ENCODE measurements at places on chromosomes 4 and X. TPM values are rescaled to one million over a fixed set of nuclear protein-coding genes. Genes with fewer than 3 reads are reported as not detected.

The SPON2 gene
- 3.4 TPM for total RNA-seq

The TNIP3 gene
- total RNA-seq, result 1.4 TPM

The CC2D2A gene
- 19.5 TPM for total RNA-seq

- no peak overlapping the region for H3K27ac ChIP-seq
- no peaks in the 10 kb centered on the region for H3K4me1 ChIP-seq
- DNase-seq, result no peak
- no peaks in the 10 kb centered on the region for H3K36me3 ChIP-seq
- H3K4me3 ChIP-seq, result no peak overlapping the region
- no peaks in the 10 kb centered on the region for H3K27me3 ChIP-seq
Observed at GRCh38 chrX:143466130-143466529, 51.1 kb downstream of the SPANXN3 start.

DNA sequence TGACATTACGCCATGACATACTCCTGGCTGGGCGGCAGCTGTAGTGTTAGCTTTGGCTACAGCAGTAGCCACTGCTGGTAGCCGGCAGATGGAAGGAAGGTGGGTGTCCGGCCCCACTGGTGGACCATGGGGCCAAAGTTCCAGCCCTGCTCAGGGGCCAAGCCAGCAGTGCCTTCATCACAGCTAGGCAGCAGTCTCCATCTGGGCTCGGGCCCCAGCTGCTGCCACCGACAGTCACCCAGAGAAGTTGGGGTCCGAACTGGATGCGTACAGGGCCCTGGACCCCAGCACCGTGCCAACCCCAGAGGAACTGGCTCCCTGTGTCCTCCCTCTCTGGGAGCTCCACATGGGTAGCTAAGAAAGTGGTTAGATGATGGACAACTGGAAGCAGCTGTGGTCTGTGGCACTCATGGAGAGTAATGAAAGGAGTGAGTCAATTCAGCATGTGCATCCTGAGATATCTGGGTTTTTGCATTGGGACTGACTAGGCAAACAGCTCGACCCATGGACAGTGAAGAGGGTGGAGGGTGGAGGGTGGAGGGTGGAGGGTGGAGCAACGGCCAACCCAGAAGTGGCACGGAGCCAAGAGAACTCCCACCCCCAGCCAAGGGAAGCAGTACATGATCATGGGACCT is 366.6 kb upstream of the GRIA3 start:
- H3K36me3 ChIP-seq, result no peaks in the 10 kb centered on the region
- H3K27ac ChIP-seq, result no peak overlapping the region
- no peak for DNase-seq
- H3K4me1 ChIP-seq, result no peaks in the 10 kb centered on the region

DNA sequence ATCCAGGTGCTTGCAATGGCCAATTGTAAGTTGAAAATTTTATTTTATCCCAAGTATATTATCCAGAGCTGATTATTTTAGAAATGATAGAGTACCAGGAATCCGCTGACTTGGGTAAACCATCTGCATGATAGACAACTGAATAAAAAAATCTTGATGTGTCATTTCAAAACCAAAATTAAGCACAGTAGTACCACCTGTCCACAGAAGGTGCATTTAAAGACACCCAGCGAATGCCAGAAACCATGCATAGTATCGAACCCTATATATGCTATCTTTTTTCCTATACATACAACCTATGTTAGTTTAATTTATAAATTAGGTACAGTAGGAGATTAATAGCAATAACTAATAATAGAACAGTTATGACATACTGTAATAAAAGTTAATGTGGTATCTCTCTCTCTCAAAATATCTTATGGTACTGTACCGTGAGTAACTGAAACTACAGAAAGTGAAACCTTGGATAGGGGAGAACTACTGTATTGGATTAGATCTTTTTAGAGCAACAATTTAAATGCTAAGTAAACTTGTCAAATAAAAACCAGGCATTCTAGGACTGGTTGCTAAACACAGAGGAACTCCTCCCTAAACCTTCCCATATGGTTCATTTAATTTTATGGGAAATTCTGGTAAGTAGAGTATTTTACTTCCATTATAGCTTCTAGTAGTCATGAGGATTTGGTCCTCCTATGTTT is 6.2 kb downstream of the NEIL3 start:
- no peak for DNase-seq
- peak overlapping the region; percentile 44 for H3K4me3 ChIP-seq
- H3K4me1 ChIP-seq, result peaks cover 19% of the 10 kb centered on the region
- H3K27me3 ChIP-seq, result no peaks in the 10 kb centered on the region

DNA sequence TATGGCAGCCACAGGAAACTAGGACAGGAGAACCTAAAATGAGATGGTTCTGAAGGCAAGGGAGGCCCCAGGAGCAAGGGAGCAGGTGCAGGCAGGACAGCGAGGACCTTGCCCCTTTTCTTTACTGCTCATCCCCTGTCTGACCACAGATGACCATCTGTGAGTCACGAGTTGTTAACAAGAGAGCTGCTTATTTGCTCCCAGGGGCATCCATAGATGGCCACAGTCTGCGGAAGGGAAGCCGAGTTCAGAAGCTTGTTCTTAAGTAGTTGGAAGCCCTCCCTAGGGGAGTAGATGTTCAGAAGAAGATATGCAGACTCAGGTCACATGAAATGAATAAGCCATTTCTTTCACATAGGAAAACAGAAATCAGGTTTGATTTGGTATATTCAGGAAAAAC is 69.4 kb downstream of the EVC2 start:
- no peaks in the 10 kb centered on the region for H3K27me3 ChIP-seq
- H3K4me1 ChIP-seq, result peaks cover 48% of the 10 kb centered on the region
- H3K36me3 ChIP-seq, result peaks cover 18% of the 10 kb centered on the region
- H3K4me3 ChIP-seq, result no peak overlapping the region
- peak overlapping the region; percentile 88 for H3K27ac ChIP-seq

GRCh38 chr4:85907001-85907400 is 432.1 kb downstream of the ARHGAP24 start:
- no peak overlapping the region for H3K27ac ChIP-seq
- no peak overlapping the region for H3K4me3 ChIP-seq
- H3K4me1 ChIP-seq, result no peaks in the 10 kb centered on the region
- no peaks in the 10 kb centered on the region for H3K36me3 ChIP-seq

All from GM23248 (cell line).